Stimulated activated CD4-positive, alpha-beta T cell treated with anti-CD3 and anti-CD28 coated beads, Interleukin-1b, Interleukin-23, amount 100 ng/mL, for 4 hours (primary cell): ENCODE measurements at places on chromosomes 3 and 15.

- no peak for DNase-seq
Measured at GRCh38 chr3:125383744-125384143, 8.6 kb upstream of the ZNF148 start.

DNA sequence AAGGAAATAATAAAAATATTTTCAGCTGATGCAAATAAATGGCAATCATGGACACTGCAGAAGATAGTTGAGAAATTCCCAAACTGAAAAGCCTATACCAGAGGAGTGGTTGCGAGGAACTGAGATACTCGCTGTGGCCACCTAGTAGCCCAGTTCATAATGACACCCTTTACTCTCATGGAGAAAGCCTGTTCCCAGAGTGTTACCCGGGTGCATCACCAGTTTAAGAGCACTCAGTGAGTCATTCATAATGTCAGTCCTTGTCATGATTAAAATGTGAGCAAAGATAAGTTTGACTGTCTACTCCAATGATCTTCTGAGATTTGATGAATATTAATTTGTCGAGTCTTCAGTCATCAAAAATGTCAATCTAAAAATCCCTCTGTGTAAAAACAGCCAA lies 138.4 kb upstream of the LRRC3B start:
- no peak for DNase-seq

- DNase-seq: no peak
Measured at GRCh38 chr15:96348112-96349027, 17.9 kb downstream of the NR2F2 start.

DNA sequence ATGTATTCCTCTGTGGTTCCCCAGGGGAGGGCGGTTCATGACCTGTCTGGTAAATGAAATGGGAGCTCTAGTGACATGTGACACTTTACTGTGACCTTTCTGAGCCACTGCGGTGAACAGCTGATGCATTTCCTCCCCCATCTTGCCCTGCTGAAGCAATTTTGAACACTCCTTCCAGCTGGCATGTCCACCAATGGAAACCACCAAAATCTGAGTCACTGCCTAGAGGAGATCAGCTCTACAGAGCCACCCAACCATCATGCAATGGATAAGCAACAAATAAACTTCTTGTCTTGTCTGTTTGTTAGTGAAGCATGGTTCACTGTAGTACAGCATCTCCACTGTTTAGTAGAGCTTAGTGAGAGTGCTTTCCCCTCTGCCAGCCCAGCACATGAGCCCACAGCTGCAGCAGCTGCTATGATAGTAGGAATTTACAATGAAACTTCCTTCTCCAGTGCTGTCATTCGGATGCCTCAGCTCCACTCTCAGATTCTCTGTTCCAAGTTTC lies 479.4 kb downstream of the NTRK3 start:
- DNase-seq: no peak

GRCh38 chr3:72724070-72724469 lies 124.2 kb downstream of the SHQ1 start:
- DNase-seq: no peak

DNA sequence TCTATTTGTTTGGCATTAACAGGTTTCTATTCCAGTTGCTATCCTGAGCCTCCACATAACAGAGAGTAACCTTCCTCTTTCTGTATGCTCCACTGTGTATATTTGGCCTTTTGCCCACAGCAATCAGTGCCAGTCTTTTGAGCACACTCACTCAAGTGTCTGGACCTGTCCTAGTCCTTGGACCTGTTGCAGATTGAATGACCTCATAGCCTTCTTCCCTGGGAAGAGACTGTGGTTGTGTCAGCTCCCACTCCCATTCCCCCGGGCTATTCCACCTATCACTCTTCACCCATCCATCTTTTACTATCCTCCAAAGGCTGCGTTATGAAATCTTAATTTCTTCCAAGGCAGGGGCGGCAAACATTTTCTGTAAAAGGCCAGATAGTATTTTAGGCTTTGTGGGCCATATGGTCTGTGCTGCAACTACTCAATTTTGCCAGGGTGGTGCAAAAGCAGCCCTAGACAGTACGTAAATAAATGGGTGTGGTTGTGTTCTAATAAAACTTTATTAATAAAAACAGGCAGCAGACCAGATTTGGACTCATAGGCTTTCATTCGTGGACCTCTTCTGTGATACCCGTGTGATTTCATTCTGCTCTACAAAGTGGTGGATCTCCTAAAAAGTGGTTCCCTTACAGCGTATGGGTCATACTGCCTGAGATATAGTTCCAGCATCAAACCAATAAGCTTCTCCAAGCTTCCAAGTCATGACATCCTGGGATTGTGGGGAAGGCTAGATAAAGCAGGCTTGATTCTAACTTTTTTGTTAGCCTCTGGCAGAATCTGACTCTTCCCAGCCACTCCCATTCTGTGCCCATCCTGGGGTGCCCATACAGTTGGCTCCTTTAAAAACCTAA lies 57.4 kb downstream of the CDAN1 start:
- DNase-seq: no peak

DNA sequence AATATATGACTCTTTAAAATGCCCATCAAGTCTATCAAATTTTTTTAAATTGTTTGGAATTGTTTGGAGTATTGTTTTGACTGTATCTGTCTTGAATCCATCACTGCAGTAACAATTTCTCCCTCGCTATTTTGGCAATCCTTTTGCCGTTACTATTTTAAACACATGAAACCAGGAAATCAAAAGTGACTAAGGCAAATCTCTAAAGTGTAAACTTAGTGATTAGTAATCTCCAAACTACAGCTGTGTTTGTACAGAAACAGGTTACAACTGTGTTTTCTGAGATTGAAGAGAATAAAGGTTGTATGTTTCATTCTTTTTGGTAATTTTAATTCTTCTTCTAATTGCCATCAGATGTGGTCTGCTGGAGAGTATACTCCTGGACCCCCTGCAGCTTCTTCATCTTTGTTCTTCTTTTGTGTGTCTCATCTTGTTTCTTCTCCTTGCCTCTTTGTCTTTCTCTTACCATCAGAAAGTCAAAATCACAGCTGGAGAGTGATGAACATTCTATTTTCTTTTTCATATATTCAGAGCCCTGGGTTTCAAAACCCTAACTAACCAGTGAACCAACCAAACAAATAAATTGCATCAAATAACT lies 465.4 kb downstream of the RBMS3 start:
- DNase-seq: no peak

- DNase-seq: peak; percentile 15
Measured at GRCh38 chr15:68829068-68829467, 8.4 kb upstream of the ANP32A start.

- no peak for DNase-seq
Measured at GRCh38 chr3:166473501-166473900, 636.3 kb upstream of the BCHE start.

DNA sequence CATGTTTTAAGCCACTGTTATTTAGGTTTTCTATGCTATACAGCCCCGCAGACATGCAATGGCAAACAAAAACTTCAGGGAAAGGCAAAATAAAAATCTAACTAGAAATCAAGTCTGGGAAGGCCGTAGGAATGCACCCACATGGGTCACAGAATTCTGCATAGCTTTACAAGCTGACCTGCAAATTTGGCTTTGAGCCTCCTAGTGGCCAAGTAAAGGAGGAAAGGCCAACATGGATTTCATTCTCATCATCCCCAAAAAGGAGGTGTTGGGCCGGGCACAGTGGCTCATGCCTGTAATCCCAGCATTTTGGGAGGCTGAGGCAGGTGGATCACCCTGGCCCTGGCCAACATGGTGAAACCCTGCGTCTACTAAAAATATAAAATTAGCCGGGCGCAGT lies 124.3 kb downstream of the FBLN2 start:
- DNase-seq: no peak

- no peak for DNase-seq
Measured at GRCh38 chr3:99765042-99765942, 52.4 kb upstream of the CMSS1 start.

DNA sequence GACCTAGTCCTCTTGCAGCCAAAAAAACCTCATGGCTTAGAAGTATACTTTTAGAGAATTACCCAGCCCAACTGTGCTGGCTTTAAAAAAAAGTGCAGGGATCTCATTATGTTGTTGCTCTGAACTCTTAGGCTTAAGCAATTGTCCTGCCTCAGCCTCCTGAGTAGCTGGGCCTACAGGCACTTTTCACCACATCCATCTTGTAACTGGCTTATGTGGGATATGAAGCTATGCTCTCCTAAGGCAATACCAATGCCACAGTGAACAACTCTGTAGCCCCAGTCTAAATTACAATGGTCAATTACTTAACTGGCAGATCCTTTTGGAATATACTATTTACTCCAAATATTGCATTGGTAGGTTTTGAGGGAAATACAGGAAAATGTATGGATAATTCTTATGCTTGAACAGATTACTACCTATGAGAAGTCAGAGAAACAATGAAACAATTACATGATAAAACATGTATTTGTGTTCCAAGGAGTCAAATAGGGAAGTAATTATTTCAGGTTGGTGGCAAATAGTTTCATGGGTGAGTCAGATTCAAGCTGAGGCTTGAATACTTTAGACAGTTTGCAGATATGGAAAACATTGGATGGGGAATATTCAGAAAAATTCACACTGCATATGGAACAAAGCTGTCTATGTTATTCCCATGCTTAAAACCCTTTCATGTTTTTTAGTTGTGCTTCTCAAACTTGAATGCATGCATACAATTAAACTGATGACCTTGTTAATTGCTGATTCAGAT lies 34.6 kb upstream of the GPR149 start:
- no peak for DNase-seq

- no peak for DNase-seq
Measured at GRCh38 chr3:131796111-131796510, 238.7 kb downstream of the CPNE4 start.

DNA sequence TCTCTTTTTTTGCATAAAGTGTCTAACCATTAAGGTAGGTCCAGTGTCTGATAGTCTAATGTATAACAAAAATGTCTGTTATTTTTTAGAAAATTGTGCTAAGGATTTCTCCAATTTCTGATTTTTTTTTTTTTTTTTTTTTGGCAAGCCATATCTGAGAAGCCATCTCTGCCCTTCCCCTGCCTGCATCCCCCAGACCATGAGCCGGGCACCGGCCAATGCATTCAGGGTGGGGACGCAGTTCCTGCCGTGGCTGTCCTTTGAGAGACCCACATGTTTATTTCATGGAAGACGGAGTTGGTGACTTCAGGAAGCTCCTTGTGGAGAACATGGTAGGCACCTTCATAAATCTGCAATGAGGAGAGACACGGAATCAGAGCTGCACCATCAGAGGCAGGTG lies 19.2 kb downstream of the ABTB1 start:
- no peak for DNase-seq

GRCh38 chr15:59339252-59339672 lies 33.4 kb downstream of the MYO1E start:
- DNase-seq: no peak
